Fibroblast of mammary gland (primary cell): ENCODE measurements at places on chromosomes 11 and 22.

- no peak for DNase-seq
Measured at GRCh38 chr11:105988197-105988596, 33.8 kb downstream of the MSANTD4 start.

DNA sequence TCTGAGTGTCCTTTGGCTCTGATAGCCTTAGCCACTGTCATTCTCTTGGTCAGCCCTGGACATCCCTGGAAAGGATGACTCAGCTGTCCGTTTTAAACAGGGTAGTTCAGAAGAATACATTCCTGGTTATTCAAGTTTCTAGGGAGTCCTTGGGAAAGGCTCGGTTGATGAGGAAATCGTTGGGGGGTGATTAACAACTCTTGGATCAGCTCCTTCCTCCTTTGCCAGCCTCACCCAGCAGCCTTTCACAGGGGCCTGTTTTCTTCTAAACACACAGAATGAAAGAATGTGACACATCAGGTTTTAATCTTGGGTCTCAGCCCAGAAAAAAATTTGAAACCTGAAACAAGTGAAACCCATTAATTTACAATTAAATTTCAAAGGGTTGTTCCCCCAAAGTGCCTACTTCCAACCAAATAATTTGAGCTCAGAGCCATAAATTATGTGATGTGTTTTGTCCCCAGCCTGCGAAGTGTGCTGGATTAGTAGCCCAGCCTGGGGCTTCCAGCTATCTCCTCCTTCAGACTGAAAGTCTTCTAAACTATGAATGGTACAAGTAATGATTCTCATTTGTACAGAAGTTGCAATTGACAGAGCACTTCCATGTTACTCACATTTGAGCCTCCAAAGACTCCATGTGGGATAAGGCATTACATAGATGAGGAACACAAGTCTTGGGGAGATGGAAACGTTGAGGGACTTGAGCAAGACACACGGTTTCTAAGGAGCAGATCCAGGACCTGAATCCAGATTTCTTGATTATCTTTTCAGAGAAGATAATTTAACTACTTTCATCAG lies 19.3 kb upstream of the MRGPRX2 start:
- peak; percentile 94 for DNase-seq

DNA sequence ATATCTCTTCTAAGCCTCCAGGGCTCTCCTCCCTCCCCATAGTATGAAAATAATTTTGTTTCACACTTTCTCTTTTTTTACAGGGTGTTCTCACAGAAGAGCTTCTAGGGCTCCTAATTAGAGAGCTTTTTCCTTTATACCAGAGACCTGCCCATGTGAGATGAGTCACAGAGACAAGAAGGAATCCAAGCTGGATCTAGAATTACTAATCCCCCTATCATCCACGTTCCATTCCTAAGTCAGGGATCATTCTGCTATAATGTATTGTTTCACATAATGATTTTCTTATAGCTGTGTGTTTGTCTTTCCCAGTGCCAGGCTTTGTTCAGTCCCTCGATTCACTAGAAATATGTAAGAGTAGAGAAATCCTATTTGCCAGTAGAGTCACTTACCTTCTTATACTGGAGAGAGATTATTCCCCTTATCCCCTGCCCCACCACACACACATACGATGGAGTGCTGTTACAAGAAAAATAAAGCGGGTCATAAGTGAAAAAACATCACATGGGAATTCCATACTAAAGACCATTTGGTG lies 778.3 kb upstream of the LRRC4C start:
- peak; percentile 74 for DNase-seq

DNA sequence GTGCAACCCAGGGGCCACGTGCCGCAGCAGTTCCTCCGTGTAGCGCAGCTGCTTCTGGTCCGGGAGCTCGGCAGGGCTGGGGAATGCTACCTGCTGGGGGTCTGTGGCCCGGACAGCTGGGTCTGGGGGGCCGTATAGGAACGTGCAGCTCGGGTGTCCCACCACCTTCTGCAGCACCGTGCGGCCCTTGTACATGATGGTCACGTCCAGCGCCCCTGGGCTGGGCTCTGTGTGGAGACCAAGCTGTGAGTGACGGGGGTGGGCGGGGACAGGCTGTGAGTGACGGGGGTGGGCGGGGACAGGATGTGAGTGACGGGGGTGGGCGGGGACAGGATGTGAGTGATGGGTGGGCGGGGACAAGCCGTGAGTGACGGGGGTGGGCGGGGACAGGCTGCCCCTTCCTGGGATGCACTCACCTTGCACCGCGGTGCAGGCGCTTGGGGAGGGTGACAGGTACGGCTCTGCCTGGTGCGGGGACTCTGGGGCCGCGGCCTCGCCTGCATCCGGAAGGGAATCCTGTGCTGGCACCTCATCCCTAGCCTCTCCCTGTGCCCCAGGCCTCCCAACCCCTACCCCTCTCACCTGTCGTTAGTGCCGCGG lies 2.3 kb downstream of the IRF7 start:
- peak; percentile 34 for DNase-seq

GRCh38 chr11:8032576-8033304 lies 45.6 kb downstream of the EIF3F start:
- DNase-seq: no peak

DNA sequence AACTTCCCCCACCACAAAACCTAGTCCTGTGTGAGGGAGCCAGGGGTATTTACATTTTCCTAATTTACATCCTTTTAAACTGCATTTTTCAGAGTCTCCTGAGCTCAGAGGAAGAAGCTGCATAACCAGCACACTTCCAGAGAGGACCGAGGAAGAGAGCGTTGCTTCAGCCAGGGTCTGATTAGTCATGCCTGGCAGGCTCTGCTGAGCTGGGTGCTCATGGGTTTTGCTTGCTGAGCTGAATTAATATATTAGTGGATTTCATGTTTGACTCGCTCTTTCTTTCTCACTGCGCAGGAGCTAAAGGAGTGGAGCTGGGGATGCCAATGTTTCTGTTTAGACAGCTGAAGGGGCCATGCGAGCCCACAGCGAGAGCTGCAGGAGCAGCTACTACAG lies 539.3 kb upstream of the B3GAT1 start:
- peak; percentile 71 for DNase-seq

DNA sequence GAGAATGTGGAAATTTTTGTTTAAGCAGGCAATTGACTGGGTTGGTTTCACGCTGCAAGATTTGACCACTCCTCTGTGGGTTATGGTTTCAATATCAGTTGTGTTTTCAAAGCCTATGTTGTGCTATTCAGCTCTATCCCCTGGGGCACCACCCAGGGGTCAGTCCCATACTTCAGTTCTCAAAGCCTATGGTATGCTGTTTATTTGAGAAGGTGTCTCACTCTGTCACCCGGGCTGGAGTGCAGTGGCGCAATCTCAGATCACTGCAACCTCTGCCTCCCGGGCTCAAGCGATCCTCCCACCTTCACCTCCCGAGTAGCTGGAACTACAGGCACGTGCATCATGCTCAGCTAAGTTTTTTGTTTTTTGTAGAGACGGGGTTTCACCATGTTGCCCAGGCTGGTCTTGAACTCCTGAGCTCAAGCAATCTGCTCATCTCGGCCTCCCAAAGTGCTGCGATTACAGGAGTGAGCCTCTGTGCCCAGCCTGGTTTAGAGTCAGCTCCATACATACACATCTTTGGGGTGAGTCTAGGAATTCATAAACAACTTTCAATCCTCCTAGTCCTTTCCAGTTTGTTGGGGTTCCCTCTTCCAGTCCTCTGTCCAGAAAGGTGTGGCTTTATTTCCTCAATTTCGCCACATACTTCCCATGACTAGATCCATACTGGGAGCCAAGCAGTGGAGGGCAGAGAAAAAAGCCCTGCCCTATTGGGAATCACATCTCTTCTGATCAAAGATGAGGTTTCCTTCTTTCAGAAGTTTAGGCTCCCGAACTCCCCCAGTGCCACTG lies 35.0 kb upstream of the MAPK1 start:
- no peak for DNase-seq

- DNase-seq: no peak
Measured at GRCh38 chr11:61685617-61685967, 5.4 kb downstream of the DAGLA start.

- no peak for DNase-seq
Measured at GRCh38 chr11:11374358-11375148, 21.5 kb upstream of the CSNK2A3 start.

- peak; percentile 20 for DNase-seq
Measured at GRCh38 chr11:47033439-47033838, 96.9 kb downstream of the CSTPP1 start.

DNA sequence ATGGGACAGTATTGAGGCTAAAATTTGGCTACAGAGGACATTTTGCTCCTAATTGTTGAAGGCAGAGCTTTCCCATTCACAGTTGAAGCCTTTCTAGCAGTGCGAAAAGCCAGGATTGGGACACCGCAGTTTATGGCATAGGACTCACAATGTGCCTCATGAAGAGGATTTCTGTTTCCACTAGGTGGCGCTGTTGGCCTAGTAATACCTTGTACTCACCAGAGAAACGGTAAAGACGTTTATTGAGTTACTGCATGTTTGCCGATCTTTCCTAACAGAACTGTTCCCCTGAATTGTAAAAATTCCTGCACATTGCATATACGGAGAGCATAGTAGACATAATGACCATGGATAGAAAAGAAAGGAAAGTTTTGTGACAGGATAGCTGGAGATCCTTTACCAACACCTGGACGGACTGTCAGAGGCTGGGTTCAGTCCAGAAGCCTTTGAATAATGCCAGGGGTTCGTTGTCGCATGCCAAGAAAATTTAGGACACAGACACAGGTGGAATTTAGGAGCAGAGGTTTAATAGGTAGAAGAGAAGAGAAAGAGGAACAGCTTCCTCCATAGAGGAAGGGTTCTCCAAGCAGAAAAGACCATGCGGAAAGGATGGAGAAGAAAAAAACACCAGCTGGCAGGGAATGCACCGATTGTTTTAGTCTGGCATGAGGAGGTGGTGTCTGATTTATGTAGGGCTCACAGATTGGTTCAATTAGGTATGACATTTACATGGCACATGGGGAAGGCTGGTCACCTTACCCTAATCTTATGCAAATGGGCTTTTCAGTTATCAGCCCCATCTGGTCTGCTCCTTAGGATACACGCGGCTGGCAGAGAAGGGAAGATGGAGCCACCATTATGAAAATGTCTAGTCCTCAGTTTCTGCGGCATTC lies 10.8 kb upstream of the OR51D1 start:
- peak; percentile 83 for DNase-seq

DNA sequence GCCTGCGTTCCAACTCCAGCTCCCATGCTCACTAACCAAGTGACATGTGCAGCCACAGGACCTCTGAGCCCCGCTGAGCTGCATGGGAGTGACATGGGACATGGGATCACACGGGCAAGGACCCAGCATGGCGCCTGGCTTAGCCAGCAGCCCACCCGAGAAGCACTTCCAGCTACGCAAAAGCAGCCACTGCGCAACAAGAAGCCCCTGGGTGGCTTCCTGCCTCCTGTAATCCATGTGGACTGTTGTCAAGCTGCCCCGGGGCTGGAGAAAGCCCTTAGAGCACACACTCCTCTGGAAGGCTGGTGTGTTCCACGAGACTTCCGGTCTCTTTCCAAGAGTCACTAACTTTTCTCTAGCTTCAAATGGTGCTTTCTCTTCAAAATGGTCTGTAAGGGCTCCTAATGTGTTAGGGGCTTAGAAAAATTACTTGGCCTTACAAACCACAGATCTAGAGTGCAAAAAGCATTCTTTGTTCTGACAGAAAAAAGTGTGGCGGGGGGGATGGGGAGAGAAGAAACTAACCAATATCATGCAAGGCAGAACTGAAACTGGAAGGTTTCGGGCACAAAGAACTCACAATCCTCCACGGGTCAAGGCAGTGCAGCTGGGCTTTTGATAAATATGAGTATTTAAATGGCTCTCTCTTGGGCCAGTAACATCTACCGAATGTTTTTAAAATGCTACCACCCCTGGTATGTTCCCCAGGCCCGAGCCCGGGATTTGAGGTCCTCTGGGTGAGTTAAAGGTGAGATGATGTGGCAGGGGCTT lies 5.5 kb downstream of the C11orf24 start:
- no peak for DNase-seq

DNA sequence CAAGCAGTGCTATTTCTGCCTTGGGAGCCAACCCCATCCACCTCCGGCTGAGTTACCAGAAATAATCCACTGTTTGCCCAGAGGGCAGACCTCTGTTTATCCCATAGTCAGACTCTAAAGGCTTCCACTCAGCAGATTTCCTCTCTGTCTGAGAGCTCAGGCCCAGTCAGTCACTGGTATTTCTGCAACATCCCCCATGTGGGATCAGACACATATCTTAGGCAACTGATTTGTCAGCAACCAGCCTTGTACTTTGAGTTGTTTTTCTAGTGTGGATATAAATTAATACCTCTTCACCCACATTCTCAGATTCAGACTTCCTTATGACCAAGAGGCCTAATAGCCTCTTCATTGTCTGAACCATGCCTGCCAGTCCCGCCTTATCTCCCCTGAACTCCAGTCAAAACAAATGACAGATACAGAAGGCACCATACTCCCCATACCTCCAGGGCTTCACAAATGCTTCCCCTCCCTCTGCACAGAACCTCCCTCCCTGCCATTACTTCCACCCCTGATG lies 193.6 kb downstream of the FAM76B start:
- peak; percentile 59 for DNase-seq

DNA sequence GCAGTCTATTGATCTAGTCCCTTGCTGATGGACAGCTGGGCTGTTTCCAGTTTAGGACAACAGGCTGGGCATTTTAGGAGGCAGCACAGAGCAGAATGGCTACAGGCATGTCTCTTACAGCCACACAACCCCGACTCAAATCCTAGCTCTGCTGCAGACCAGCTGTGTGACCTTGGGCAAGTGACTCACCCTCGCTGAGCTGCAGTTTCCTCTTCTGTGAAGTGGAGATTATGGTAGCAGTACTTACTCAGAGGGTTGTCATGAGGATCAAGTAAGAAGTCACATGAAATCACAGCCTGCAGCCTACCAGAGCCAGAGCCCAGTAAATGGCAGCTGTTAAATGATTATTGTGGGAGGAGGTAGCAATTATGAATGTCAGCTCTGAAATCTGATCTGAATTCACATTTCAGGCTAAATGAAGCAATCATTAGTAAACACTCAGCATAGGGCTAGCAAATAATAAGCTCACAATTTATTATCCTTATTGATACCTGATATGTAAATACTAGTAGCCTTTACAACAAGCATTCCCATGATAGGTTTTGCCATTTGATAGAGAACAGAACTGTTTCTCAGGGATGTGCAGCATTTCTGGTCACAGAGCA lies 58.9 kb downstream of the MYEOV start:
- DNase-seq: peak; percentile 98

GRCh38 chr22:25070956-25071355 lies 118.4 kb downstream of the KIAA1671 start:
- no peak for DNase-seq

- peak; percentile 82 for DNase-seq
Measured at GRCh38 chr11:126647735-126648134, 292.2 kb downstream of the ST3GAL4 start.

GRCh38 chr11:2670541-2671100 lies 29.2 kb downstream of the KCNQ1OT1 start:
- no peak for DNase-seq

- no peak for DNase-seq
Measured at GRCh38 chr11:131481303-131481702, 110.9 kb downstream of the NTM start.
